ENCODE measurements at places on chromosomes 4 and X.

GRCh38 chrX:47206316-47206715, 12.2 kb upstream of the CDK16 start:
- DNase-seq = no peak

GRCh38 chr4:151197247-151197646, 79.7 kb upstream of the PRSS48 start:
- DNase-seq = peak; percentile 19

DNA sequence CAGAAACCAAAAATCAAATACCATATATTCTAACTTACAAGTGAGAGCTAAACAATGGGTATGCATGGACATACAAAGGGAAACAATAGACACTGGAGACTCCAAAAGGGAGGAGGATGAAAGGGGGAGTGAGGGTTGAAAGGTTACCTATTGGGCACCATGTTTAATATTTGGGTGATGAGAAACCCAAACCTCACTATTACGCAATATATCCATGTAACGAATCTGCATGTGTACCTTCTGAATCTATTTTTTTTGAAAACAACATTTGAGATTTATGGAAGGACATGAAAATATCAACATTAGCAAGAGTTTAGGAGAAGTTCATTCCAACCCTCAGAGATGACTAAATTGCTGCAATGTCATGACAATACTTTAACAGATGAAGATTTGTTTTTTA, 586.1 kb downstream of the GBA3 start:
- DNase-seq = no peak

GRCh38 chrX:155056877-155057792, 13.8 kb downstream of the CMC4 start:
- peak; percentile 60 for DNase-seq

- DNase-seq = no peak
These were observed 162.1 kb downstream of the CORIN start for GRCh38 chr4:47675806-47676205.

GRCh38 chr4:149795256-149795655, 20.4 kb downstream of the IQCM start:
- no peak for DNase-seq

- no peak for DNase-seq
These were observed 100.8 kb downstream of the ANXA3 start for GRCh38 chr4:78652282-78652876.

DNA sequence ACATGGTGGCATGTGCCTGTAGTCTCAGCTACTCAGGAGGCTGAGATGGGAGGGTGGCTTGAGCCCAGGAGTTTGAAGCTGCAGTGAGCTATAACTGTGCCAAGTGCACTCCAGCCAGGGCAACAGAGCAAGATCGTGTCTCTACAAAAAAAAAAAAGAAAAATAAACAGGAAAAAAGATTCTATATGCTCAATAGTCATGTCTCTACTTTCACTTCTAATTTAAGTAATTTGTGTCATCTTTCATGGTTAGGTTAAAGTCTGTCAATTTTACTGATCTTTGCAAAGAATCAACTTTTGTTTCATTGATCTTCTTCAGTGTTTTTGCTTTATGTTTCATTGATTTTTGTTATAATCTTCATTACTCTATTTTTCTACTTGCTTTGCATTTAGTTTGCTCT, 106.2 kb upstream of the MAB21L2 start:
- DNase-seq = no peak

DNA sequence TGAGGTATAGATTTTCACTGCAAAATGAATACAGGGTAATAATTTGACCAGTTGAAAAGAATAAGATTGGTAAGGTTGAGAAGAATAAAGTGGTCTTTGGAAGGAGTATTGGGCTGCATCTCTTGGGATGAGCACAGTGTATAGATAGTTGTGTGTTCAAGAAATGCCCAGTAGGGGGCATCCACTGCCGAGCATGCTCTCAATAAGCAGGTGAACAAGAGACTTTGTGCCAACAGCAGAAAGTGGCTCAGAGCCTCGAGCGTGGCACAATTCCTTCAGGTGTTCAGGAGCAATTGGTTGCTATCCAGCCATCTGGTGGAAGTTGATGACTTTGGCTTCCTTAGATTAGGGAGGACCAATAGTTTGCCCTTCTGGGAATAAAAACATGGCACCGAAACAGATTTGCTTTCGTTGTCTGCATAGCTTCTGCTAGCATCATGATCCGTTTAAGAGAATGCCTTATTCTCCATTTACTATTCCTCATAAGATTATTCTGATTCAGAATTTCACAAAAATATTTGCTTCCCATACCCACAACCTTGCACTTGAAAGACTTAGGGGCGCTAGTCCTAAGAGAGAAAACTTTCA, 258.1 kb upstream of the NEIL3 start:
- peak; percentile 54 for DNase-seq

GRCh38 chr4:37966044-37966443, 5.8 kb downstream of the PTTG2 start:
- DNase-seq = no peak

DNA sequence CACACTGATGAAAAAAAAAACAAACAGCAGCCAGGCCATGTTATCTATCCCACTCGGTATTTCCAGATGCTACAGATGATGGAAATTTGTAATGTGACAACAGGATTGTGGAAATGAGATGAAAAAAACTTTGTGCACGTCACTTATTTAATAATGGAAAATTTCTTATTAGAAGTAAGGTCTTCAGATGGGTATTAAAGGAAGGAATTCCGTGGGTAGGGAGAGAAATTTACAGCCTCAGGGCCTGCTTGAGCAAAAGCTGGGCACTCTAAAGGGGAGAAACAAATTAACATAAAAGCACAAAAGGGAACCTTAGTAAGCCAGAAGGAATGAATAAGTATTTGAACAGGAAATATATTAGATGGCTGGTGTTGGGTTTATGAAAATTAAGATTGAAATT, 4.2 kb upstream of the PKD2 start:
- peak; percentile 54 for DNase-seq

GRCh38 chrX:7462110-7462509, 314.2 kb upstream of the PUDP start:
- DNase-seq = no peak

DNA sequence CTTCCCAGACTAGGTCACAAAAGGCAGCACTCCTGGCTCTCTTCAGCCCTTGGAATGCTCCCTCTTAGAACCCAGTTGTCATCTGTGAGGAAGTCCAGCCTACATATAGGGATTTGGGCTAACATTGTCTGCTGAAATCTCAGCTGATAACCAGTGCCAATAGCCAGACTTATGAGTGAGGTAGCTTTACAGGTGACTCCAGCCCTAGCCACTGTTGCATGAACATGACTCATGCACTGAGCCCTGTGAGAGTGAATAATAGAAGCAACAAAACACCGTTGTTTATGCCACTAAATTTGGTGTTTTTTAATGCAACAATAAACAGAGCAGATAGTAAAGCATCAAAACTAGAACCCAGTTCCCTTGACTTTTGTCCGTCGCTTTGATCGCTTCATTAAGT, 433.2 kb downstream of the STIM2 start:
- DNase-seq = peak; percentile 13

DNA sequence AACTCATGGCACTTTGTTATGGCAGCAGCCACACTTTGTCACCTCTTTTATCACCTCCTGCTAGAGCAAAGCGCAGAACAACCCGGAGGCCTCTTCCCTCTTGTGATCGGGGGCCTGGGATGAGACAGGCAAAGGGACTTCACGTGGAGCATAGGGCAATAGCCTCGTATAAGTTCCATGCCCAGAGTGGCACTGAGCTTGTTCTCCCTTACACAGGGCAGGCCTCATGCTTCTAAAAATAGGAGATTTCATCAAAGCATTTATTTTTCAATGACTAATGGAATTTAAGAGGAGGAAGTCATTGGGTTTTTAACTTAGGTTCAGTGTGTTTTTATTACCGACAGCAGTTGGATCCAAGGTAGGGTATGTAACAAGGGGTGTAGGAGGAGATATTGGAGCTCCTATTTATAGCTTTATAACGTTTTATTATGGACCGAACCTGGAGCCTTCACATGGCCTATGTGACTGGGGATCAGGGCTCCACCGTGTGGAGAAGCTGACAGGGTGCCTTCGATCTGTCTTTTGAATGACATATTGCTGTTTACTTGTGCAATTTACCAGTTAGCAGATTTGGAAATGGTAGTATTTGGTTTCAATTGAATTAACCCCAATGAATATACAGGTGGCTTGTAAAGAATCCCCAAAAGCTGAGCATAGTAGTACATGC, 93.8 kb downstream of the SLC2A9 start:
- DNase-seq = no peak

- DNase-seq = peak; percentile 50
These were observed 167.5 kb downstream of the CDS1 start for GRCh38 chr4:84750260-84750959.

- DNase-seq = peak; percentile 20
These were observed 74.4 kb downstream of the AFF1 start for GRCh38 chr4:87009095-87009648.

- DNase-seq = no peak
These were observed 43.3 kb upstream of the MBNL3 start for GRCh38 chrX:132532097-132532496.

DNA sequence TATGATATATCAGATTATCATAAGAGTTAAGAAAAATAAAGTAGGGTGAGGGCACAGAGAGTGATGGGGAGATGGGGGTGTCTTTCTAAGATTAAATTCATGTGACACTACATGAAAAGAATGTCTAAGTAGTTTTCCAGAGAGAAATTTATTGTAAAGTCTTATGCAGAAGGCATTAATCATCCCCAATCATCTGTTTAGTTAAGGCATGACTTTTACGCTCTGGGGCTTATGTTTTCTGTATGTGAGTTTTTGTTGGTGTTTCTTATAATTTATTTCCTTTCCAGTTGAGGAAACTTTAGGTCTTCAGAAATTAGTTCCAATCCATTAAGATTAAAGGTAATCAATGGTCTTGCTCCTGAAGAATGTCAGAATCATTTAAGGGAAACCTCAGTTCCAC, 383.0 kb upstream of the GALNT7 start:
- DNase-seq = peak; percentile 33

DNA sequence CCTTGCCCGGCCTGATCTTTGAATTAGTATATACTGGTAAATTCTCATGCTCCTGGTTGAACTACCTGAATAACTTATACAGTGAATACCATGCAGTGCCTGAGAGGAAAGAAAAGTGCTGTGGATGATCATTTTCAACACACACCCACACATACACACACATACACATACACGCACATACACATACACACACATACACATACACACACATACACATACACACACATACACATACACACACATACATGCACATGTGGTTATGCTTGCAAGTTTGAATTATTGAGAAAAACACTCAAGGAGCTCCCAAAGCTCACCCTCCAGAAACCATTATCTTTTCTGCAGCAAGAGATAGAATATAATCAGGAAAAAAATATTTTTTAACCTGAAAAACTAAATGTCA, 366.9 kb upstream of the RASGEF1B start:
- DNase-seq = no peak

- no peak for DNase-seq
These were observed 49.5 kb downstream of the IQCM start for GRCh38 chr4:149766135-149766534.

DNA sequence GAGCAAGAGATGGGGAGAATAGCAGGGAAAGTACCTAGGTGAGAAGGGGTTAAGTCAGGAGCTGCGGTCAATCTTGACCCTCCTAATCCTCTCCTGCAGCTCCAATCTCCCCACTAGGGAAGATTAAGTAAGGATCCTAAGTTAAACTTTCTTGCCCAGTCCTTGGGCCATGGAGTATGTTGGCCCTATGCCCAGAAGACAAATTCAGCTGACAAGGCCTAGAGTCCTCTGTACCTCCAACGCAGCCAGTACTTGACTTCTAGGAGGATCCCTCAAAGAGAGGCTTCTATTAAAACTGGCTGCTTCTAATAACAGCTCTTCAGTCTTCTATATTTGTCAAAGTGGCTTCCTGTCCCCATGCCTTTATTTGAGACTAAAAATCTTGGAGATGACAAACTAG, 1.4 kb downstream of the CLDN2 start:
- no peak for DNase-seq

GRCh38 chrX:75118296-75118695, 37.8 kb downstream of the ABCB7 start:
- no peak for DNase-seq

DNA sequence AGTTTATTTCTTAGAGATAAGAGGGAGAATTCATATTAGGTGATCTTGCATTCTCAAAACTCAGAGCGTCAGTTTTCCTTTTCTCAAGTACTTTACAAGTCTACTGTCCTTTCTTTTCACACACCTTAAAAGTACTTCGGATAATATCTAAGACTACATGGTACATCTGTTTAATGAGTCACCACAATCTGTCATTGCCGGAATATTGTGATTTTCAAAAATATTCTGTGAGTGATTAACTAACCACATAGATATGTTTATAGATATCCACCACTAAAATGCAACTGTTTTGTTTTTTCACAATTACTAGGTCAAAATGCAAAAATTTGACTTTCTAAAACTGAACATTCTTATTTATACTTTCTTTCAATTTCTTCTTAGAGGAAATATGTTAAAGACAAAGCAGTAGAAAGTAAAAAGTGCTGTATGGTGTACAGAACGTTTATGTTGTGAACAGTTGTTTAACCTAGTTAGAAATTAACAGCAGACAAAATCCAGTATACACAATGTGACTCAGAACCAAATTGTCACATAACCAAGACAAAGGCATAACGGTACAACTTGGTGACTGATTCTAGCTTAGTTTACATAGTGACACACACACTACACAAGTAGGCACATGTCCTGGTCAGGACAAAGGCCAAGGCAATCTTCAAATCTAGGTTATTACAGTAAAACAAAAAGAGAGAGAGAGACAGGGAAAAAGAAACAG, 482.9 kb downstream of the NAF1 start:
- DNase-seq = peak; percentile 90

DNA sequence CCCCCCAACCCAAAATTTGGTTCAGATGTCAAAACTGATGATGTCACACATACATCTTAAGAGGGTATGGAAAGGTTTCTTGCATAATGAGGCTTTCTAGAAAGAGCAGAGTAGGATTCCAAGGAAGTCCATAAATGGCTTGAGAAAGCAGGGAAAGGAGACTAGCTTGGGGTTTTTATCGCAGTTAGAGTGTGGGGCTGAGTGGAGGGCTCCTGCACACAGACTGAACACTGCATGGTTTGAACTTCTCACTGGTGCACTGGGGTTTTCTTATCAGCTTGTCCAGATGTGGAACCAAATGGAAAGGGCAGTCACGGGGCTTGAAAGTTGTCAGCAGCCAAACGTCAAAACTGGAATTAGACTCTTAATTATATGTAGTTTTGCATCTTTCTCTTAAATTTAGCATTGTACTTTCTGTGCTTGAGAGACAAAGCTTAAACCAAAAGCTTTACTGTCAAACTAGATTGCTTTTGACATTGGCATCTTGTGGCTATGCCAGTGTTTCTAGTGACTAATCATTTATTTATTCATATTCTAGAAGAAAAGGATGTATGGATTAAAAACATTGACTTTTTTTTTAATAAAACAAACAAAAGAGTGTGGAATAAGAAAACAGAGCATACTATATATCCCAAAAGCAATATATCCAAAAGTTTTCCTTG, 78.3 kb upstream of the STIM2 start:
- no peak for DNase-seq

Measured in bronchial epithelial cell (primary cell).